ENCODE measurements at places on chromosomes 4 and X.

- DNase-seq, result no peak
Measured at GRCh38 chr4:40178672-40179071, 18.2 kb upstream of the RHOH start.

GRCh38 chrX:10399043-10399741 lies 221.2 kb downstream of the MID1 start:
- peak; percentile 17 for DNase-seq

GRCh38 chr4:173821876-173822275 lies 291.8 kb upstream of the HAND2 start:
- DNase-seq, result no peak

- DNase-seq, result peak; percentile 44
Measured at GRCh38 chr4:168924667-168925066, 85.4 kb downstream of the CBR4 start.

GRCh38 chr4:10273030-10273429 lies 156.4 kb upstream of the WDR1 start:
- DNase-seq, result no peak

DNA sequence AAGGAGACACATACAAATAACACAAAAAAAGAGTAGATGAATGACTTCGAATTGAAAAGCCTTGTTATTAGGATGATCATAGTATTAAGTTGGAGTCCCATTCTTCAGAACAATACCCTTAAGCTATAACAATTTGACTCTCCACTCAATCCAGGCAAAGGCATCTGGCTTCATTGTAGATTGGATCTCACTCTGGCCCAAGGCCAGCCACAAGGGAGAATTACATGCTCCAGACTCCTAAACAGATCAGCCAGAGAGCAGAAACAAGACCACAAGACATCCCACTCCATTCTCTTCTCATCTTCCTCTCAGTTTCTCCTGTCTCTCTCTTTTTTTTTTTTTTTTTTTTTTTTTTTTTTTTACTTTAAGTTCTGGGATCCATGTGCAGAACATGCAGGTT lies 213.9 kb downstream of the DHX15 start:
- DNase-seq, result no peak

DNA sequence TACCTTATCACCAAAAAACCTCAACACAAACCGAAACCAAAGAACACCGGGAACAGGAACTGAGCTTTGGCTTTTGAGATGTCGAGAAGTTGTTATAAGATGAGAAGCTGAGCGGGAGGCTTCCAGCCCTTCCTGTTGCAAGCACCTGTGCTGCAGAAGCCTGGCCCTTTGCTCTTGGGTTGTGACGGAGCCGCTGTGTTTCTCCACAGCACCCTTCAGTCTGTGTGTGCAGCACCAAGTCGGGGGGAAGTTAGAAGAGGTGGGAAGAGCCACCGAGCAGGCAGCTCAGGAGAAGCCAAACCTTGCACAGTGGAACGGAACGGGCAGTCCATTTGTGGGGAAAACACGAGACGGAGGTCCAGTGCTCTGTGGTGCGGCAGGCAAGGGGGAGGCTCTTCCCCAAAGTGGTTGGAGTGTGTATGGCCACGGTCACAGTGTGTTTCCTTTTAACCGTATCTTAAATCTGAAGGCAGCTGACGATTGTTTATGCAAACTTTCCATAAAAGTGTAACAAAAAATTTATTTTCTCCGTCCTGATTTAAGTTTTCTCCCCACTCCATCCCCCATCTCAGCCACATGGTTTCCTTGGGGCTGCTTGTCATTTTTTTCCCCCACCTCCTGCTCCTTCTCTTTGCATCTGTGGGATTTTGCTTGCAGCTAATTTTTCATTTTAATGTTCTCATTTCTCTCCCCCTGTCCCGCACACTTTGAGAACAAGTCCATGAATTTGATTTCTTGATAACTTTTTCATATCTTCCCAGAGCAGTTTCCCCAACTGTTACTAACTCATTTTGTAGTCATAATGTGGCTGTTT lies 123.7 kb downstream of the STOX2 start:
- no peak for DNase-seq

- no peak for DNase-seq
Measured at GRCh38 chrX:39760930-39761329, 336.8 kb downstream of the BCOR start.

GRCh38 chr4:2837904-2838496 lies 5.6 kb upstream of the ADD1 start:
- no peak for DNase-seq

GRCh38 chrX:53435997-53436396 lies 1.8 kb upstream of the HSD17B10 start:
- DNase-seq, result peak; percentile 68
